ENCODE measurements at places on chromosomes 1 and 21. TPM values are rescaled to one million over a fixed set of nuclear protein-coding genes. Genes with fewer than 3 reads are reported as not detected.

MCM3AP gene
- 80.8 TPM for polyA plus RNA-seq

TCHH gene
- 0.47 TPM for polyA plus RNA-seq

GPN2 gene
- polyA plus RNA-seq, result 30.0 TPM

ACTRT2 gene
- polyA plus RNA-seq, result not detected

SYT14 gene
- 5.1 TPM for polyA plus RNA-seq

REN gene
- 0.17 TPM for polyA plus RNA-seq

OLFML2B gene
- polyA plus RNA-seq, result 33.1 TPM

RIPPLY3 gene
- polyA plus RNA-seq, result 0.44 TPM

PTTG1IP gene
- polyA plus RNA-seq, result 219 TPM

SLC19A1 gene
- 37.2 TPM for polyA plus RNA-seq

DMBX1 gene
- 0.29 TPM for polyA plus RNA-seq
